ENCODE measurements at places on chromosomes 4 and X.

DNA sequence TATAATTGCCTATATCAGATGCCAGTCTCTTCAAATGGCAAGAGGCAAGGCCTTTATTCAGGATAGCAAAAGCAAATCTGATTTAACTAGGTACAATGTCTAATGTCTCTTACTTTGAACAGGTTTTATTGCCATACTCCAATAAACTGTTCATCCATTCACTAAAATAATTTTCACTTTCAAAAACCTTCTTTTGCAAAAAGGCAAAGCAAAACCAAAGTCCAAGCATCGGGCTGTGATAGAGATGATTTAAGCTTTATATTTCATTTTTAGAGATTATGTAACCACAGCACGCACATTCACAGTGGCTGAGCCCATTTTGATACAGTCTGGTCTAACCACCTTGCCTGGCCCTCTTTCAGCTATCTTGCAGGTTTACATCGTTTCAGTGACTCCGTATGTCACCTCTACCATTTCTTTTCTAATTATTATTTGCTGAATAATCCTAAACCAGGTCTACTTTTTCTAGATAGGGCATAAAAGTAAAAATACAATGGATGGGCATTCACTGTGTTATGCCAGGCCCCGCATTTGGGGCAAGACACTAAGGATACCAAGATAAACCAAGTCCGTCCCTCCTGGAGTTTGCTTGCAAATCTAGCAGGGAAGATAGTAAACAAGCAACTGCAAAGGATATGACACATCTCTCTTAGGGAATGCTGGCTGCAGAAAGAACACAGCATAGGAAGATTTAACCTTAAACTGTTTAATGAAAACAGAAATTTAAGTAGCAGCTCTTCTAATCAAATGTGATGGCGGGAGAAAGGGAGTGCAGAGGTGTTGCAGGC, 1.8 kb downstream of the CASP3 start:
- no peak for DNase-seq

DNA sequence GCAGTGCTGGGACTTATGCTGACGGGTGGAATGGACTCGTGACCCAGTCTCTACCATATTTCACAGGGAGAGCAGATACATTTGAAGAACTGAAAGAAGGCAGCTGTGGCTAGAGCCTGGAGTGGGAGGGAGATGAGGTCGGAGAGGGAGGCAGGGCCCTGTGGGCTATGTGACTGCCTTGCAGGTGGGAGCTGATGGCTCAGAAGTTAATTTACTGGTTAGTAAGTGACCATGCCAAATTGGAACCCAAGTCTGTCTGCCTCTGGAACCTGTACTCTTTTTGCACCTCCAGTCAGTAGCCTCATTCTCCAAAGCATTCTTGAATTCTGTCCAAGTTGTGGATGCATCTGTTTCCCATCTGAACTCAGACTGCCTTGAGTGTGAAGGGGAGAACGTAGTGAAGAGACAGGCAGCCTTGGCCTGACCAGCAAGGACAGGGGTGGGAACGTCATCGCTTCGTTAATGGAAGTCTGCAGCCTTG, 92.3 kb downstream of the REPS2 start:
- DNase-seq: no peak

DNA sequence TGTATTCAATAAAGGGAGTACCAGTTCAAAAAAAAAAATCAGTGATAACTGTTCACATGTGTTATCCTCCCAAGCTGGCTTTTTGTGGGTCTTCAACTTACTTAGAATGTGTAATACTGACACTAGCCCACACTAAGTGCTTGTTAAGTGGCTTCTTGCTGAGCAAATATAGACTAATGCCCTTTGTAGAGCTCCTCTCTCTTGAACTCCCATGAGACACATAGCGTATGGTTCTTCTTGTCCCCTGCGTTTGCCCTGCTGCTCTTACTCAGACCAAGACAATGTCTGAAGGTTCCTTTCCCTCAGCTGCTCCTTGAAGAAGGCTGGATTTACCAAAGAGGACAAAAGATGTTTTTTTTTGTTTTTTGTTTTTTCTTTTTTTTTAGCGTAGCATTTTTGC, 110.9 kb downstream of the FRAS1 start:
- DNase-seq: no peak

DNA sequence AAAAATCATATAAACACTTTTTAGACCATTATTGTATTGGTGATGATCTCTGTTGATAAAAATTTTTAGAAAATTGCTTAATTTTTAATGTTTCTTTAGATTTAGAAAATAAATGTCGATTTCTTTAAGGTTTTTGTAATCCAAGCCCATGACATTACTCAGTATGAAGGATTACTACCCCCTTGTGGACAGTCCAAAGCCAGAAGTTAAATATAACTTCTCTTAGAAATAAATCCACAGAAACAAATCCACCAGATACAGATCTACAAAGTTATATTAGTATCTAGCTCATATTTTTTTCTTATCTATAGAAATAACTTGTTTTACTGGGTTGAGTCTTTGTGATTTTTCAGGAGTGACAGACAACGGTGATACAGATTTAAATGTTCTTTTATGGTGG, 18.9 kb downstream of the TIFA start:
- no peak for DNase-seq

DNA sequence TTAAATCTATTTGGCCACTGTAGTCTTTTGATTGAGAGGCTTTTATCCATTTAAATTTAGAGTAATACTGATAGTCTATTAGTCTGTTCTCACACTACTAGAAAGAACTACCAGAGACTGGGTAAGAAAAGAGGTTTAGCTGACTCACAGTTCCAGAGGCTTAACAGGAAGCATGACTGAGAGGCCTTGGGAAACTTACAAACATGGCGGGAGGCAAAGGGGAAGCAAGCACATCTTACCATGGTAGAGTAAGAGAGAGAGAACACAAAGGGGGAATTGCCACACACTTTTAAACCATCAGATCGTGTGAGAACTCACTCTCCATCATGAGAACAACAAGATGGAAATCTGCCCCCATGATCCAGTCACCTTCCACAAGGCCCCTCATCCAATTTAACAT, 410.9 kb downstream of the PDGFC start:
- DNase-seq: no peak

DNA sequence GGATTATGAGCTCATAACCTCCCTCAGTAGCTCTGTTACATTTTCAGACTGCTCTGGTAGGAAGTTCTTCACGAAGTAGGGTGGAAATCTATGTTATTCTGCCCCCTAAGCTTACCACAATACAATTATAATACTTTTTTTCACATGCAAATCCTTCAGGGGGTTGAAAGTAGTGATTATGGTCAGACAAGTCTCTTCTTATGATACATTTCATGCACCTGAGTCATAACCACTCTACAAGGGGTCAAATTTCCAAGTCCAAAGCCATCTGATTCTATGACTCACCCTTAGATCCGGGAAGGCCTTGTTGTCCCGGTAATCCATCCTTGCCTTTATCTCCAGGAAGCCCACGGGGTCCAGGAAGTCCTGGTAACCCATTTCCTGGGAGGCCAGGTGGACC, 95.2 kb downstream of the ATG4A start:
- no peak for DNase-seq

GRCh38 chr4:37588150-37588549, 98.0 kb downstream of the RELL1 start:
- DNase-seq: no peak

GRCh38 chr4:83558680-83559079, 22.8 kb downstream of the GPAT3 start:
- DNase-seq: no peak

GRCh38 chr4:126633306-126633705, 999.5 kb upstream of the INTU start:
- no peak for DNase-seq
